ENCODE measurements at places on chromosomes 13 and 19.

- no peak for DNase-seq
Measured at GRCh38 chr13:103395139-103395538, 328.9 kb upstream of the SLC10A2 start.

- DNase-seq: no peak
Measured at GRCh38 chr13:47539317-47539716, 461.8 kb downstream of the SUCLA2 start.

GRCh38 chr19:42285541-42285941, 16.4 kb upstream of the PRR19 start:
- no peak for DNase-seq

- DNase-seq: no peak
Measured at GRCh38 chr19:9782338-9782737, 13.8 kb upstream of the ZNF846 start.
